ENCODE measurements at places on chromosomes 3 and 15.

GRCh38 chr3:21913791-21914190 is 162.8 kb upstream of the ZNF385D start:
- DNase-seq = peak; percentile 23

DNA sequence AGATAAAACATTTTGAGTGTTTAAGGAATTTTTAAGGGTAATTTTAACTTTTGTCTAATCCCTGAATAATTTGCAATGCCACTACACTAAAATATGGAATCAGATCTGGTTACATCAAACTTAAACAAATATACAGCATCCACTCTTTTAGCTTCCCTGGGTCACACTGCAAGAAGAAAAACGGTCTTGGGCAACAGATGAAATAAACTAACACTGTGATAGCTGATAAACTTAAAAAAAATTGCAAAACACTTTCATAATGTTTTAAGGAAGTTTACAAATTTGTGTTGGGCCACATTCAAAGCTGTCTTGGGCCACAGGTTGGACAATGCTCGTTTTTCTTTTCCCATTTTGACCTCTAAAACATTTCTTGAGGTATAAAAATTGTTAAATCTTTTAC is 34.3 kb downstream of the CCDC66 start:
- no peak for DNase-seq

DNA sequence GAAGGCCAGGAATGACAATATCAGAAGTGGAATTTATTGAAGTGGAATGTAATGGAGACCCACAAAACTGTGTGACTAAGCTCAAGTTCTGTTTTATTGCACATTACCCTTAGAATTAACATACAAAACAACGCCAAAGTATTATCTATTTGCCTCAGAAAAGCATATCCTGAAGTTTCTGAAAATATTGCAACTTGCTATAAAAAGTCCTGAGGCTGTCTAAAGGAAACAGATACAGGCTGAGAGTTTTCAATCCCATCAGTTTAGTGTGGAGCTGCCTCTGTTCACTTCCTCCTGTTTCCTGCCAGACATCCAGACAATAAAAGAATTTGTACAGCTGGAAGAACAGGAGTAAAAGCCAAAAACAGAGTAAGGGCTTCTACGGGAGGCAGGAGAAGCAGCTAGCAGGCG is 108.8 kb downstream of the FBN1 start:
- DNase-seq = no peak

DNA sequence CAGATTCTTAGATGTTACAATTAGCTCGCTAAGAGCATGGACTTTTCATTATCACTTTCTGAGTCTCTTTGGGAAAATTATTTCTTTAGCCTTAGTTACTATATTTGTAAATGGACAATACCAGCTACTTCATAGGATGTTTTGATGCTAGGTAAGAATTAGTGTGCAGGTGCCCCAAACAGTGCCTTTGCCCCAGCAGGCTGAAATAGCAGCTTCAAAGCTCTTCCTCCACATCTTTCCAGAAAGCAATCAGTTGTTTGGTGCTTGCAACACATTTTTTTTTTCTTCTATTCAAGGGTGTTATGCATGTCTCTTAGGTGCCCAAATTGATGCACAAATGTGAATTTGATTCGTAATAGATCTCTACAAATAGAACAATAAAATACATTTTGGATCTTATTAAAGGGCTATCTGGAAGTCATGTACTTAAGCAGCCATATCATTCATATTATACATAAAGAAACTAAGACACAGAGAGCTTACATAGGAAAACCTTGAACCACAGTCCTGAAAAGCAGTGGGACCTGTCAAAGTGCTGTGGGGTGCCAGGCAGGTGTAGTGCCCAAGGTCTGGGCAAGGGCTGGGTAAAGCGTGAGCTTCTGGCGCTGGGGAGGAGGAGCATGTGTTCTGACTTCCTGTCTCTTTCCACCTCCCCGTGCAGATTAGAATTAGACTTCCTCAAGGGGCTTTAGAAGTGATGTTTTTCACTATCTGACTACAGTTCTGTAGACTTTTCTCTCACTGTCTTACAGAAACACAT is 62.9 kb downstream of the FNDC3B start:
- DNase-seq = no peak

- DNase-seq = no peak
Observed at GRCh38 chr15:95142531-95142930, 911.2 kb downstream of the MCTP2 start.

GRCh38 chr15:60939389-60939788 is 289.7 kb downstream of the RORA start:
- no peak for DNase-seq

- DNase-seq = no peak
Observed at GRCh38 chr15:89399238-89400115, 64.9 kb upstream of the POLG start.

- no peak for DNase-seq
Observed at GRCh38 chr3:32595323-32595722, 24.7 kb upstream of the DYNC1LI1 start.

- DNase-seq = no peak
Observed at GRCh38 chr15:78104119-78104479, 11.7 kb downstream of the SH2D7 start.

DNA sequence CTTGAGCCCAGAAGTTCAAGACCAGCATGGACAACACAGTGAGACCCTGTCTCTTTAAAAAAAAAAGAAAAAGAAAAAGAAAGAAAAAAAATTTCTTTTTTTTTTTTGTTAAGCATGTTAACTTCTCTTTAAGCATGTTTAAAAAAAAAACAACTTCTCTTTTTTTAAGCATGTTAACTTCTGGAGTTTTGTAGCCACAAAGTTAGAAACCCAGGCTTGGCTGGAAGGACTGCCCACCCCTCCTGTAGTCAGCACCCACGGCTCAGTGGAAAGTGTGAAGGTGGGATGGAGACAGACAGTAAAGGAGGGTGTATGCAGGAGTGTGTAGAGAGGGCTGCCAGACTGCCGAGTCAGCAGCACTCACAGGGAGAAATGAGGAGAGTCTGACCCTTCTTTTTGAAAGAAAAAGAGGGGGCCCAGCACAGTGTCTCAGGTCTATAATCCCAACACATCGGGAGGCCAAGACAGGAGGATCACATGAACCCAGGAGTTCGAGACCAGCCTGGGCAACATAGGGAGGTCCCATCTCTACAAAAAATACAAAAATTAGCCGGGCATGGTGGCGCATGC is 33.2 kb downstream of the GOLGA8S start:
- no peak for DNase-seq

- no peak for DNase-seq
Observed at GRCh38 chr3:34155108-34155507, 356.7 kb downstream of the PDCD6IP start.

DNA sequence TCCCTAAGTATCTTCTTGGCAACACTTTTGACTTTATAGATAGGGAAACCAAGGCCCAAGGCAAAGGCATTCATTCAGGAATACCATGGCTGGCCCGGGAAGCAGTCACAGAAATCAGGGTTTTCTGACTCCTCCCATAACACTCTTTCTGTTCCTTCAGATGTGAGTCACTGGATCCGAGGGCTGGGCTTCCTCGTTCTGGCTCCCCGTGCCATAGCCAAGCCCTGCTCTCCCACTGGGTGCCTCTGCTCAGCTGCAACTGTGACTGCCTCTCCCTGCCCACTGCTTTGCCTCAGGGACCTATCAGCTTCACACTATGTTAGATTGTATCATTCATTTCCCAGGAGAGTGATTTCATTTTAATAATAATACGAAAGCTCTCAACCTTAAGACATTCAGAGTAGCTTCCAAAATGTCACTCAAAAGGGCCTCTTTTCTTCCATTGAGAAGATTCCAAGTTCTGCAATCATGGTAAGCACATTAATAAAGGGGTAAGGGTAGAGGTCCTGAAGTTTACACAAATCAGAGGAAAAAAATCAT is 50.2 kb downstream of the GABRB3 start:
- no peak for DNase-seq

GRCh38 chr15:34729056-34729455 is 25.7 kb downstream of the GJD2 start:
- DNase-seq = no peak

GRCh38 chr3:51378065-51378464 is 7.0 kb upstream of the MANF start:
- DNase-seq = no peak

DNA sequence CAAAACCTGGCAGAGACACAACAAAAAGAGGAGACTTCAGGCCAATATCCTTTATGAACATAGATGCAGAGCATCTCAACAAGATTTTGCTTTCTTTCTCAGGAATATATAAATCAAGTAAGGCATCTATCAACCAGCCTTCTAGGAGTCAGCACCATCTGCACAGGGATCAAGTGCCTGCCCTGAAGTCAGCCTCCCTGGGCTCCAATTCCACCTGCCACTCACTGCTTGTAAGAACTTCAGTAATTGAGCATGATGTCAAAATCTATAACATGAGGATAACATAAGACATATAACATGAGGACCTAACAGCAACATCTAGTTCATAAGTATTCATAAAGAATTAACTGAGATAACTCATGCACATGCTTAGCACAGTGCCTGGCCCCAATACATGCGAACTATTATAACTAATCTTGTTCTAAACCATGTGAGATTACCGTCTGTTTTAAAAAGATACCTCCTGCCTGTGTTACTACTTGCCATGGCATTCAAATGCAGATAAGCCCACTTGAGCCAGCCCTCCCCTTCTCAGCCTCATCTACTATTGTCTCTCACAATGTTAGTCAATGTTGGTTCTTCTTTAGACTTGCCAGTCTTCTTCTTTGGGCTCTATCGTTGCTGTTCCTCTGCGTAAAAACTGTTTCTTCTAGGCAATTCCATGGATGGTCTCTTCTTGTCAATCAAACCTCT is 91.6 kb downstream of the PLD1 start:
- DNase-seq = no peak

GRCh38 chr3:135641761-135642160 is 323.8 kb upstream of the PPP2R3A start:
- no peak for DNase-seq

- DNase-seq = no peak
Observed at GRCh38 chr3:39101022-39101689, 6.3 kb downstream of the GORASP1 start.

GRCh38 chr3:137259701-137260100 is 301.9 kb downstream of the IL20RB start:
- DNase-seq = no peak
